LHCN-M2 (cell line): ENCODE measurements at places on chromosomes 3 and 15.

- DNase-seq = peak; percentile 88
These were observed 1.5 kb upstream of the HEG1 start for GRCh38 chr3:125057186-125057850.

GRCh38 chr3:15053541-15053940, 11.6 kb downstream of the MRPS25 start:
- DNase-seq = no peak

- DNase-seq = peak; percentile 7
These were observed 104.5 kb downstream of the RARB start for GRCh38 chr3:25532431-25533162.

GRCh38 chr3:43732747-43733425, 42.1 kb downstream of the ABHD5 start:
- DNase-seq = no peak

- no peak for DNase-seq
These were observed 289.5 kb upstream of the TRIM42 start for GRCh38 chr3:140388202-140388922.

GRCh38 chr3:4866866-4867265, 112.4 kb upstream of the BHLHE40 start:
- DNase-seq = peak; percentile 84

- DNase-seq = no peak
These were observed 32.1 kb downstream of the EFHB start for GRCh38 chr3:19901918-19902317.

DNA sequence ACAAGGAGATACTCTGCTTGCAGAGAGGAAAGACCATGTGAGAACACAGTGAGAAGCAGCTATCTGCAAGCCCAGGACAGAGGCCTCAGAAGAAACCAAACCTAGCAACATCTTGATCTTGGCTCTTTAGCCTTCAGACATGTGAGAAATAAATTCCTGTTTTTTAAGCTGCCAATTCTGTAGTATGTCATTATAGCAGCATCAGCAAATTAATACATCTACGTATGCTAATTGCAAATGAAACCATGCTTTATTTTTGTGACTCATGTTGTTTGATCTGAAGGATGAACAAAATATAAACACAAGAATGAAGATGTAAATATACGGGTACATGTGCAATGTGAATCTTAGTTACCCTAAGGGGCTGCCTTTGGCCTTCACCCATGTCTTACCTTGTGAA, 714.4 kb upstream of the ARPP21 start:
- no peak for DNase-seq

DNA sequence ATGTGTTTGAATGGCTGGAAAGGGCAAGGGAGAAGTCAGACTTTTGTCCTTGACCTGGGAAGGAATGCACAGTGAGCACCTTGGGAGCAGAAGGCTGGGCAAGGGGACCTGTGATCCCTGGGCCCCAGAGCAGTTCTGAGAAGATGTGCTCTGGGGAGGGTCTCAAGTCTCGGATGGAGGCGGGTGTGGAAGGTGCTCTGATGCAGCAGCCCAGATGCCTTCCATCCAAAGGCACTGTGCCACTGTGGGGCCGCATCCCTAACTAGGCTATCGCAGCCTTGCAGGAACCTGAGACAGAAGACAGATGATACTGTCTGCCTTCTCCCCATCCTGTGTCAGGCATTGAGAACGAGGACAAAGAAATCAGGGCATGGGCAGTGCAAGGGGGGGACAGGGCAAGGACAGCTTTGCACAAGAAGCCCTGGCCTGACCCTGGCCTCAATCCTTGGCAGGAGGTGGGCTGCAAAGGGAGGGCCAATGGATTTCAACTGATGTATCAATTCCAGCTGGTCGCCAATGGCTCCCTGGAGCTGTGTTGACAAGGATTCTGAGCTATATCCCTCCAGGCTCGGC, 14.6 kb upstream of the PRKCD start:
- no peak for DNase-seq

DNA sequence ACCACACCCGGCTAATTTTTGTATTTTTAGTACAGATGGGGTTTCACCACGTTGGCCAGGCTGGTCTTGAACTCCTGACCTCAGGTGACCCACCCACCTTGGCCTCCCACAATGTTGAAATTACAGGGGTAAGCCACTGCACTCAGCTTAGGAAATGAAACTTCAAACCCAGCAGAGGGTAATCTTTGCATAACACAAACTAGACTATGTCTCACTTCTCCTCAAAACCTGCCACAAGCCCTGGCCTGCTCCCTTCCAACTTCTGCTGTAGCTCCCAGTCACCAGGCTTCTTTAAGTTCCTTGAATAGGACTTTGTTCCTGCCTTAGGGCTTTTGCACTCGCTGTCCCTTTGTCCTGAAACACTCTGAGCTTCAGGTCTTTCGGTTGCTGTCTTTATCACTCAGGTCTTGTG, 39.2 kb upstream of the SEMA4B start:
- no peak for DNase-seq

GRCh38 chr3:60588806-60589205, 662.4 kb downstream of the FHIT start:
- no peak for DNase-seq

- DNase-seq = no peak
These were observed 32.6 kb downstream of the PLS1 start for GRCh38 chr3:142628801-142629200.

DNA sequence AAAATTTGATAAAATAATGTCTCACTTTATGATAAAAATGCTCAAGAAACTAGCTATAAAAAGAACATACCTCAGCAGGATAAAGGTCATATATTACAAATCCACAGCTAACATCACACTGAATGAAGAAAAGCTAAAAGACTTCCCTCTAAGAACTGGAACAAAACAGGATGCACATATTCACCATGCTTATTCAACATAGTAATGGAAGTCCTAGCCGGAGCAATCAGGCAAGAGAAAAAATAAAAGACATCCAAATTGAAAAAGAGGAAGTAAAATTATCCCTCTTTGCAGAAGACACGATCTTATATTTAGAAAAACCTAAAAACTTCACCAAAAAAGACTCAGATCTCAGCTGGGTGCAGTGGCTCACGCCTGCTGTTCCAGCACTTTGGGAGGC, 34.0 kb downstream of the SENP7 start:
- DNase-seq = no peak

- no peak for DNase-seq
These were observed 631 bp downstream of the CYP1A1 start for GRCh38 chr15:74724570-74725224.

GRCh38 chr15:87211547-87211946, 1045.0 kb downstream of the NTRK3 start:
- no peak for DNase-seq

- no peak for DNase-seq
These were observed 11.1 kb downstream of the ATXN7 start for GRCh38 chr3:63874769-63875168.

DNA sequence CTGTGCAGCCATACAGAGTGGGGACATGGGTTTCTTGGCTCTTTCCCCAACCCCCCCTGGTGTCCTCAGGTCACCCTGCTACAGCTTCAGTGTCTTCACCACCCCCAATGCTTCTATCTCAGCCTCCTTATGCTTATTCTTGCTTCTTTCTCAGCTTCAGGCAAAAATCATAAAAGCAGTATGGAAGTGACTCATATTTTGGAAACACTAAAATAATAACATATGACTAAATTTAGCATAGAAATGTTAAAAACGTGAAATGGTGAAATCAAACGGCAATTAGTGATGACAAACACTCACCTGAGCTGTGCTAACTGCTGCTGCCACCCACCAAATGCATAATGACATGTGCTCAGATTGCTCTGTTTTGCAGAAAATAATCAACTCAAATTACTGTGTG, 475.2 kb upstream of the EPHA3 start:
- DNase-seq = peak; percentile 23

GRCh38 chr3:145013931-145014330, 1042.3 kb downstream of the DIPK2A start:
- no peak for DNase-seq

DNA sequence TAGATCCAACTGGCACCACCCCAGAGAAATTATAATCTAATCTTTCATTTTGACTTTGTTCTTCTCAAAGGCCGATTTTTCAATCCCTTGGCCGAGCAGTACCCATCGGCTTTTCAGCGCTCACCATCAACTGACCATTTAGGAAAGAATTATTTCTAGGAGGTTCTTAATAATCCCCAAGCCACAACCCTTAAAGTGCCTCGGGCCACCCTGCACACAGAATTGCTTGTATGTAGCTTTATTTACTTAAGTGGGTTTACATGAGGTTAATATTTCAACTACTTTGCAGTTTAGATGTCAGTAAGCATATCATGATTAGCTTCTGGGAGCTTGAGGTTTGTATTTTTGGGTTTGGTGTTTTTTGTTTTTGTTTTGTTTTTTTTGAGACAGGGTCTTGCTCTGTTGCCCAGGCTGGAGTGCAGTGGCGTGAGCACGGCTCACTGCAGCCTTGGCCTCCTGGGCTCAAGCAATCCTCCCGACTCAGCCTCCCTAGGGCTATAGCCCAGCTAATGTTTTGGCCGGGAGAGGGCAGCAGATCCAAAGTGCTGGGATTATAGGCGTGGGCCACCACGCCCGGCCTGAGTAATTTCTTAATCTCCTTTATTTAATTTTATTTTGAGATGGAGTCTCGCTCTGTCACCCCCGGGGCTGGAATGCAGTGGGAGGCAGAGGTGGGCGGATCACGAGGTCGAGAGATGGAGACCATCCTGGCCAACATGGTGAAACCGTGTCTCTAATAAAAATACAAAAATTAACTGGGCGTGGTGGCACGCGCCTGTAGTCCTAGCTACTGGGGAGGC, 801 bp upstream of the CDAN1 start:
- no peak for DNase-seq

- DNase-seq = no peak
These were observed 317.3 kb upstream of the NAALADL2 start for GRCh38 chr3:174541708-174542315.

DNA sequence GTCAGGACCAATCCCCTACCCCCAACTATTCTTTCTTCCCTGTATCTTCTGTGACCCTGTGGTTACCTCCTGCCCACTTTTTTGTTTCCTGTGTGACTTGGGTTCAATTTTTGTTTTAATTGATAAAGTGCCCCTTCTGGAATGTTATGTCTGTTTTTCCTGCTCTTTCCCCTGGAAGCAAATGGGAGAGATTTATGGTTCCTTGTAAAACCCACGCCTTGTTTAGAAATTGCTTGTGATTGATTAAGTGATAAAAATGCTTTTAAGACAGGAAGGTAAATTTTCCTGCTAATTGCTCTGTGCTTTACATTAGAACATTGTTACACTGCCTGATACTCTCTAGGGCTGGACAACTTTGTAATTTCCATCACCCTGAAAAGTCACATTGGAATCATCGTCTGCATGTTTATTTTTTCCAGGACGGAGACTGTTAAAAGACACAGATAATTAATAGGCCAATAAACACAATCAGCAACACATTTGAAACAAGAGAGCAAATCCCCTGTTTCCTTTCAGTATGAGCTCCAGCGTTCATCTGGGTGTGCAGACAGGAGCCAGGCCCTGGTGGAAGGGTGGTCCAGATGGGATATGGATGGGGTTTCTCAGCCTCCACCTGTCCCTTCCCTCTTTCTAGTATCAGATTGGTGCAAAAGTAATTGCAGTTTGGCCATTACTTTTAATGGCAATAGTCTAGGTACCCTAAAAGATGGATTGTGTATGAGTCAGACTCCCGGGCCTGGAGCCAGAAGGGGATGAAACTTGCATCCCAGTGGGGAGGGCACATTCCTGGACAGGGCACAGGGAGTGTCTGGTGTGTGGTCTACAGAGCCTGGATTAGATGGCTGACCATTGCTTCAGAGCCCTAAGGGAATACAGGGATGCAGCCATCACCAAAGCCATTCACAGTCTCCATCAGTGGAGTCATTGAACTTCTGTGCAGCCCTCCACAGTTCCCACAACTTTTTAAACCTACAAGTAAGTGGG, 58.1 kb upstream of the AGBL1 start:
- peak; percentile 76 for DNase-seq

DNA sequence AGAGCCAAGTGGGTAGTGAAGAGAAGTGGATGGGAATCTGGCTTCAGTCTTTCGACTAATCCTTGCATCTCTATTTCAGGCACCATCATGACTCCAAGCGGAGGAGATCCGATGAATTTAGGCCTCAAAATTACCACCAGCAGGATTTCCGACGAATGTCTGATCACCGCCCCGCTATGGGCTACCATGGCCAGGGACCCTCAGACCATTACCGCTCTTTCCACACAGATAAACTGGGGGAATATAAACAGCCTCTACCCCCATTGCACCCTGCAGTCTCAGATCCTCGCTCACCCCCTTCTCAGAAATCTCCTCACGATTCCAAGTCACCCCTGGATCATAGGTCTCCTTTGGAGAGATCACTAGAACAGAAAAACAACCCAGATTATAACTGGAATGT, 64.7 kb downstream of the RGMA start:
- no peak for DNase-seq

GRCh38 chr3:47266709-47267489, 15.7 kb downstream of the KIF9 start:
- peak; percentile 92 for DNase-seq

DNA sequence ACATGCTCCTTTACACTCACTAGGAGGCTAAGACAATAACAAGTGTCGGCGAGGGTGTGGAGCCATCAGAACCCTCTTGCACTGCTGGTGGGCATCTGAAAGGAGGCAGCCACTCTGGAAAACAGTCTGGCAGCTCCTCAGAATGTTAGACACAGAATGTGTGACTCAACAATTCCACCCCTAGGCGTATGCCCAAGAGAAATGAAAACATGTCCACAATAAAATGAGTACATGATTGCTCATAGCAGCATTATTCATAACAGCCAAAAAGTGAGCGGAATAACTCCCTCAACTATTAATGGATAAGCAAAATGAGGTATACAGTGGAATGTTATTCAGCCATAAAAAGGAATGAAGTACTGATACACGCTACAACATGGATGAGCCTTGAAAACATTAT, 57.8 kb downstream of the WNT7A start:
- no peak for DNase-seq

GRCh38 chr15:66865622-66866611, 163.9 kb downstream of the SMAD6 start:
- DNase-seq = no peak

DNA sequence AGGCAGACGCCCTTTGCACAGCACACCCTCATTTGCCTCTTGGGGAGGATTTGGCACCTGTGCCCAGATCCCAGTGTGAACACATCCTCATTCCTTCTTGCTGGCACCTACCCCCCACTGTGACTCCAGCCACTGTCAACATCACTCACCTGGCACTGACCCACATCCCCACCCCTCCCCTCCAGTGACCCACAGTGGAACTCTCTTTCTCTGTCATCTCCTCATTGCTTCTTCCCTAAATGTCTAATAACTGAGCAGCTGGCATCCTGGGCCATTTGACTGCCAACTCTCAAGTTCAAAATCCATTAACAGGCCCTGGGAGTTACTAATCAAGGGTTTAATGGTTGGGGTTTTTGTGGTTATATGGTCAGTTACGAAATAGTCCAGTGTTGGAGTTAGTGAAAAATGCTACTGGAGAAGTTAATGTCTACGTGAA, 14.4 kb downstream of the SNAPC5 start:
- DNase-seq = peak; percentile 88

DNA sequence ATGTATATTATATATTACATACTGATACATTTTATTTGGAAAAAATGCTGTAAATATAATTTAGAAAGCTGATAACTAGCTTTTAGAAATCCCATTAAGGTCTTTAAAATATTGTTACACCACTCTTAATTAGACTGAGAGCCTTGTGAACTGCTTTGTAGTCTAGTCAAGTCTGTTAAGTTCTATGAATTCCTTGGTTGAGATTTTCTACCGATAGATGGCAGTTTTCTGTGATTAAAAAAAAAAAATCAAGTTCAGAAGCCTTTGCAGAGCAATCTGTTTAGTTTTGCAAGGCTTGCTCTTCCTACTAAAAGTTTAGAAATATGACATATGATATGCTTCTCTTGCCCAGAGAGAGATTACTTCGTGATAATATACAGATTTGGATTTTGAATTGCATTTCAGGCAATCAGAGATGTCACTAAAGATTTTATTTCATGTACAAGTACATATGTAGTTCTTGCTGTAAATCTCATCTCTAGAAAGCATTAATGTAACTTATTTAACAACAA, 60.4 kb upstream of the SLITRK3 start:
- no peak for DNase-seq
